ENCODE measurements at places on chromosomes 3 and 15.

DNA sequence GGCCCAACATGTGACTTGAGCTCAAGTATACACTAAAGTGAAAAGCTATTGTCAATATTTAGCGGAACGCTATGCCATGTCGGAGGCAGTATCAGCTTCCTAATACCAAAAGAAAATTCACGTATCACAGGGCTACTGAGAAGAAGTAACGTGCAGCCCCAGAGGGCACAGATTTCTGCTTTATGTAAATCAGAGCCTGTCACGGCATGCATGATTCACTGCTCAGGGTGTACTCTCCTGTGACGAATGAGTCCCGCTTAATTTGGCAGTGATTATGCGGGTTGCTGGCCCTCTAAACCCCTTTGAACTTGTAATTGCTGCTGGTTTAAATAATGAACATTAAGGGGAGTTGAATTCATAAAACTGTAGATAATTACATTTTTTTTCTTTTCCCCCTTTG is 85.3 kb downstream of the MEIS2 start:
- DNase-seq: no peak

- DNase-seq: no peak
These were observed 37.9 kb downstream of the CMTM8 start for GRCh38 chr3:32276279-32276841.

GRCh38 chr3:72241525-72241924 is 456.6 kb upstream of the PROK2 start:
- no peak for DNase-seq

GRCh38 chr15:67823314-67824196 is 1.8 kb upstream of the SKOR1 start:
- DNase-seq: no peak

DNA sequence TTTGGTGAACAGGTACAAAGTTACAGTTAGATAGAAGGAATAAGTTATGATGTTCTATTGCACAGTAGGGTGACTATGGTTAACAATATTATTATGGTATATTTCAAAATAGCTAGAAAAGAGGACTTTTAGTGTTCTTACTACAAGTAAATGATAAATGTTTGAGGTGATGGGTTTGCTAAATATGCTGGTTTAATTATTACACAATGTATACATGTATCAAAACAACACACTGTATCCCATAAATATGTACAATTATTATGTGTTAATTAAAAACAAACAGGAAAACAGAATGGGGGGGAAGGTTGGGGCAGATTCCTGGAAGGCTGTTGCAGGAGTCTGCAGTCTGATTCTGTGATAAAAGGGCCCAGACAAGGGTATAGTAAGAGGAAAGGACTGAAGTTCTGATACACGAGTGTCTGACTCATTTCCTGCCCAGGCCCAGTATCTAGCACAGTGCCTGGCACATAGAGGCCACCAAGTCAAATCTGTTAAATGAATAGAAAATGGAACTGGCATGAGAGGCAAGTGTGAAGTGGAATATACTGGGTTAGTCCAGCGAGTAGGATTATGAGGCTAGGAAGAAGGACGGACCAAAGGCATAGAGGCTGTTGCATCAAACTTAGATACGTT is 7.2 kb upstream of the ENTPD3 start:
- DNase-seq: no peak

DNA sequence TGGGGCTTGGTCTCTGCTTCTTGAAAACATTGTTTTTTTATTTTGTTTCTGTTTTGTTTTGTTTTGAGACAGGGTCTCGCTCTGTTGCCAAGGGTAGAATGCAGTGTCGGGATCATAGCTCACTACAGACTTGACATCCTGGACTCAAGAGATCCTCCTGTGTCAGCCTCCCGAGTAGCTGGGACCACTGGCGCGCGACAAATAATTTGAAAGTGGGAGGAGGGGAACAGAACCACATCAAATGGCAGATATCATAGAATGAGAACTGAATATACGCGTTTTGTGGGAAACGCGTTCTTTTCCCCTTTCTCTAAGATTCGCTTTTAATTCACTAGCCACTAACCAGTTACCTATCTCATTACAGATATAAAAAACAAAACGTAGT is 641 bp upstream of the VPS13C start:
- no peak for DNase-seq

DNA sequence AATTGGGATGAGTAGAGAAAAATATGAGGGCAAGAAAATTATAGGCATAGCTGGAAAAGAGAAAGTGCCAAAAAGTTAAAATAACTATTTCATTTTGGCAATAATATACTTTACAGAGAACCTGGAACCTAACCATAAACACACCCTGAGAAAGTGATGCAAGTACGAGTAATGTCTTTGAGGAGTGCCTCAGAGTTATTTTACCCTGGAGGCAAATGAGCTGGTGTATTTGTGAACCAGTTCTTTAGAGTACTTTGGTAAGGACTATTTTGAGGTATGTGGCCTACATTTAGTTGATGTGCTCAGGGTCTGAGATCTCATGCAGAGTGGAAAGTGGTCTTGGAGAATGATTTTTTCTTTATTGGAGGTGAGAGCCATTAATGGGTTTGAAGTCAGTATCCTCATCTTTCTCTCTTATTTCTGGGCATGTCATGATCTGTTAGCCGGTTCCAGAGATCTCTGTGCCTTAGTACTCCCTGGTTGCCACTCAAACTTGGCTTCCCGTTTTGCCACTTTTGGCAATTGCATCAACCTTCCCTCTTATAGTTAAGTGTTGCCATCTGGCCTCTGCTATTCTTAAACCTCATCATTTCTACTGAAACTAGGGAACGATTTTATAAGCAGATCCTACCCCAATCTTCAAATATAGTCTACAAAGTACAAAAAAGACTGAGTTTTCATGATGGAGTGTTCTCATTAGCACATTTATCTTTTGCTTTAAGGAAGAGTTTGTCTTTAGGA is 145.7 kb downstream of the EPHA6 start:
- no peak for DNase-seq

DNA sequence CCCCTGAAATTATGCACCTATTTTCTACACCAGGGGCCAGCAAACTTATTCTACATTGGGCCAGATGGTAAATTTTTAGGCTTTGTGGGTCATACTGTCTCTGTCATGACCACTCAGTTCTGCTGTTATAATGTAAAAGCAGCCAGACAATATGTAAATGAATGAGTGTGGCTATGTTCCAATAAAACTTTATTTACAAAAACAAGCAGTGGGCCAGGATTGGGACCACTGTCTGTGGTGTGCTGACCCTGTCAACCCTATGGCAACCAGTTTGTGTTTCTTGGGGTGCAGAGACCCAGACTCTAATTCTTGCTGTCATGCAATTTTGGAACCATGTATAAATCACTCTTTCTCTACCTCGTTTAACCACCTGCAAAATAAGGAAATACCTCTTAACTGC is 74.7 kb downstream of the LRIG1 start:
- no peak for DNase-seq

GRCh38 chr3:184241447-184242296 is 7.1 kb downstream of the ALG3 start:
- DNase-seq: no peak

DNA sequence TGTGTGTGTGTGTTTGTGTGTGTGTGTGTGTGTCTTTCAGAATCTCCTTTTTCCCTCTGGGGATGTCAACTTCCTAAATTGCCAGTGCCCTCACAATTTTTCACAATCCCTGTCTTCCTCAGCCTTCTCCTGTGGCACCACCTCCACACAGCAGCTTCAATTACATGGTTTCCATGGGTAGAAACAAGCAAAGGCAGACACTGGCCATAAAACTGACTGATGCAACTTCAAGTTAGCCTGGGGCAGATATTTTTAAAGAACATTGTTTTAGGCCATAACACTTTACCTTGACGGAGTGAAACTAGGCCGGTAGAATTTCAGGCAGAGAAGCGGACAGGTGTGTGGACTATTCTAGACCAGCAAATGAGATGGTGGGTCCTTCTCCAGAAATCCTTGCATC is 405.8 kb upstream of the SUCLG2 start:
- DNase-seq: no peak

- no peak for DNase-seq
These were observed 25.8 kb upstream of the TGM5 start for GRCh38 chr15:43292375-43293078.

DNA sequence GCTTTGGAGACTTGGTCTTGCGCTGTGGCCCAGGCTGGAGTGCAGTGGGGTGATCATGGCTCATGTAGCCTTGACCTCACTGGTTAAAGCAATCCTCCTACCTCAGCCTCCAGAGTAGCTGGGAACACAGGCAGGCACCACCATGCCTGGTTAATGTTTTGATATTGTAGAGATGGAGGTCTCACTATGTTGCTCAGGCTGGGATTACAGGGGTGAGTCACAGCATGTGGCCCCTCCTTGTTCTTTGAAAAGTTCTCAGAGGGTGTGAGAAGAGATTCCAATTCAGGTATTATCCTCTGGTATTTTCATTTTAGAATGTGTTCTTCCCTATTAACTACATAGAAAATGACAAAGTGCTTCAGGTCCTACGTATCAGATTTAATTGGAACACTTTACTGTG is 51.9 kb upstream of the RPL32 start:
- DNase-seq: no peak

DNA sequence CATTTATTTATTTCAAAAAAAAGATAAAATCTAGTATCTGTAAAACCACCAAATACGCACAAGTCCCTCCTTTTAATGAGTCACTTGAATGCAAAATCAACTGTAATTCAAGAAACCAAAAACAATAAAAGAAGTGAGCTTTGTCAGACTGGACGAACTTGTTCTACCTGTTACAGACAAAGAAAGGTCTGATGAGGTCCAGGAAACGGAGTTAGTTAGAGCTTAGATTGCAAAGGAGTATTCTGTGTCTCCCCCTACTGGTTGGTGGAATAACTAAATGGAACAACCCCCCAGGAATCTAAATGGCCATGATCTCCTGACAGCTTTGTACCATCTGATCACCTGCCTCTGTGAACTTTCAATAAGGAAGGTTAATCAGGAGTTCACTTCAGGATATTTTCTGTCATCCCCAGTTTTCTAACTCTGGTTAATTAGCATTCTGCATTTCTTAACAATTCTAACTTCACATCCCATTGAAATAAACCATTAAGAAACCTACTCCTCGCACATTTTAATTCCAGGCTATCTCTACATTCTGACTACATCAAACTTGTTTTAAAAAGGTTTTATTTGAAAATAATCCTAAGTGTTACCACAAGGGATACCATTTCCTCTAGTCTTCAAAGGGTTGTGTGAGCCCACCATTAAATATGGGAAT is 333.0 kb upstream of the SATB1 start:
- no peak for DNase-seq

DNA sequence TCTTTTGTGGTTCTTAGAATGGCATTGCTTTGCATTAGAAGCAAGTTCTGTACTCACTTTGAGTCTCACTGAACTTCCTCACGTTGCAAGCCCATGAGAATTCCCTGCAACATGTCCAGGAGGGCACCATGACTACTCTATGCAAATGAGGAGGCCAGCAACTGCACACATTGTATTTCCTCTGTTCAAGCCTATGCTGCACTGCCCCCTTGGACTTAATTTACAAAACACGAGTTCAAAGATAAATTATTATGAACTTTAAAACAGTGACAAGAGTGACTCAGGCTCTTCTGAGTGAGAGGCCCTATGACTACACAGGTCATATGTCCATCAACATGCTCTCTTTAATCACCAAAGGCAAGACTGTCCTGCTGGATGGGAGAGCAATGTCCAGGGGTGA is 484.2 kb upstream of the ATP11B start:
- DNase-seq: no peak

GRCh38 chr15:95105229-95105628 is 873.9 kb downstream of the MCTP2 start:
- DNase-seq: no peak

DNA sequence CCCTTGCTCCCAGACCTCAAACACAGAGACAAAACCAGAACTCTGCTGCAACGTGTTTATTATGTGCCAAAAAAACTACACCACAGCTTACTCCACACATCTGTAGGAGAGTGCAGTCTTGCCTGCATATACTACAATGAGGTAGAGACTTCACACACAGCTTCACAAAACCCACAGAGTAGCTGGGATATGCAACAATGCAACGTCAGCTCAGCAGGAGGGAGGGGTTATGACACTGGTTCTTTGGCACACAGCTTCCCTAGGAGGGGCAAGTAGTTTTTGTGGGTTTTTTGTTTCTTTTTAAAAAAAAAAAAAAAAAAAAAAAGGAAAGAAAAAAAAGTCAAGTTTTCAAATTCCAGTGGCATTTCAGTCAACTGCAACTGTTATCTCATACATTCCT is 2.9 kb upstream of the RPS17 start:
- no peak for DNase-seq

GRCh38 chr3:57160076-57160764 is 4.9 kb downstream of the IL17RD start:
- no peak for DNase-seq

GRCh38 chr3:128458746-128459460 is 7.8 kb downstream of the DNAJB8 start:
- no peak for DNase-seq

DNA sequence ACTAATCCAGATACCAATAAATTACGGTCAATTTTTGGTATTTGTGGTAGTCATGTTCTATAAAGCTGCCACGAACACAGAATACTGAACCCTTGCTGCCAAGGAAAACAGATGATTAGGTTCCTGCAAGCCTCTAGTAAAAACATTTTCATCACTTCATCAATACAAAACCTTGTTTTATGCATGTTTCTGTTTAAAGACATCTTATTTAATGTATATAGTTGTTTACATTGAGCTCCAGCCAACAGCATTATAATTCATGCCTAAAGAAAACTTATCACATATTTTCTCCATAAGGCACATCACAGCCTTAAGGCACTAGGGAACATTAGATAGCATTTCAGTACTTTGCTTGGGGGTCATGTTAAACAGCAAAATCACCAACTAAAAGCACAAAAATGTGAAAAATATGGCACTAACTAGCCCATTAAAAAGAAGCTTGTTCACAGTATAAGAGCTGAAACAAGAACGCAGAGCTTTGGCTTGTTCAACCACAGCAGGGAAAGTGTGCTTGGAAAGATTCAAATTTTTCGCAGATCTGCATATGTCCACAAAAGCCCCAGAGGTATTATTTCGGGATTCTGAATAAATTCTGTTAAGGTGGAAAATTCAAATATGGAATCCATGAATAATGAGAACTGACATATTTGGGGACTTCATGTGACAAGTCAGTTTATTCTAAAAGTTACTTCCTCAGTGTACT is 27.7 kb downstream of the POLQ start:
- DNase-seq: no peak

GRCh38 chr3:83131236-83131635 is 1369.8 kb upstream of the GBE1 start:
- no peak for DNase-seq

GRCh38 chr15:58916962-58917361 is 16.5 kb downstream of the SLTM start:
- DNase-seq: no peak

- no peak for DNase-seq
These were observed 31.9 kb upstream of the SMAD6 start for GRCh38 chr15:66670175-66670574.

DNA sequence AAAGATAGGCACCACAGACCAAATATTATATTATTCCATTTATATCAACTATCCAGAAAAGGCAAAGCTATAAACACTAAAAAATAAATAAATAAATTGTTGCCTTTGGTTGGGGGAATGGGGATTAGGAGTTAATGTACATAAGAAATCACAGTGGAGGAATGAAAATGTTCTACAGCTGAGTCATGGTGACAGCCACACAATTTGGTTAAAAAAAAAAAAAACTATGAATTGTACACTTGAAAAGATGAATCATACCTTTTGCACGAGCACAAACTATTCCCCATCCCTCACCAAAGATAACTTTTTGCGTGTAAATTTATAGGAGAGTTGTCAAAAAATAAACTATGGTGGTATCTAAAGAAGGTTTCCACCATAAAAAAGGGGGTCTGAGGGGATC is 103.2 kb downstream of the TBC1D5 start:
- no peak for DNase-seq
